GM20000 (cell line): ENCODE measurements at places on chromosomes 5 and 9.

- DNase-seq = no peak
These were observed 128.1 kb upstream of the CACNA1B start for GRCh38 chr9:137749511-137749910.

GRCh38 chr9:132214027-132214622 lies 52.3 kb downstream of the NTNG2 start:
- no peak for DNase-seq

DNA sequence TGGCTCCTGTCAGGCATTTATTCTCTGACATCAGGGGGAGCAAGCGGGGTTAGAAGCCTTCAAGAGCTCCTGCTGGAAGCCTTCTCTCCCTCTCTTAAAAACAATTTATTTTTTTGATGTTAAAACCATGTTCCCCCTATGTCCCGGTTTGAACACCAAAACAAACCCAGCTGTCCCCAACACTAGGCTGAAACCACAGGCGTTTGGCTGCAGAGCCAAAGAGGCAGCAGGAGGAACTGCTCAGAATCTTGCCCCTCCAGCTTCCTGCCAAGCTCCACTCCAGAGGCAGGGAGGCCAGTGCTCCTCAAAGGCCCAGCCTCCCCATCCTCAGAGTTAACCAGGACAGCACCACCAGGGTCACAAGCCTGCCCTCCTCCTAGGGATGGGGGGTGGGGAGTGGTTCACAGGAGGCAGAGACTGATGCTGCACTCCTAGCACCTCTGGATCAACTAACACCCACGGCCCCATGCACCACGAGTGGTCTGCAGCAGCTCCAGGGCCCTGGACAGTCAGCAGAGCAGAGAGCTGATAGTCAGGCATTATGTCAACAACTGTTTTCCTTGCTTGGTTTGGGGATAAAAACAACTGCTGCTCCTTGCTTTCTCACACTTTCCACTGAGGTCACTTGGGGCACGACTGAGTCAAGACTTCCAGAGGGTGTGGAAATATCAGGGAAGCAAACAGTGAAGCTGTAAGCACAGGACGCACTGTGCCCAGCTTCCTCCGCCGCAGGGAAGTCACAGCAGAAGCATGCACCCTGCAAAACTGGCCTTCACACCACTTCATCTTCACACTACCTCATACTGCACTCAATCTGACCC lies 96.5 kb upstream of the ADRA1B start:
- DNase-seq = no peak

DNA sequence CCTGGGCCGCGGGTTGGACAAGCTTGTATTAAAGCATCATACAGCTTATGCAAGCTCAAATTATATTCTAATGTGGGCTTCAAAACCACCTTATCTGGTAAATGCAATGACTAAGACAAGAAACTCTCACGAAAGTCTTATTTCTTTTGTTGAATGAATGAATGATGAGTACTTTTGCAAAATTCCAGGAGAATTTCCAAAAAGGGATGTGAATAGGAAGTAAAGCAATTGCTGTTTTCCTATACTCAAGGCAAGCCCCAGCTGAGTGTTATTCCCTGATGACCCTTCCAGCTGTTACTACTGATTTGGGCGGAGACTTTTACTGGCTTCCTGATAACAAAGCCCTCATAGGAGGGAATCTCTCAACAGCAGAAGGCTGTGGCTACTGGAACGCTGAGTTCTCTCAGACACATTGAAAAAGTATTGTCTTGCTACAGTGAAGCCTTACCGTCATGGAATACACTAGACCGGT lies 162.8 kb downstream of the SREK1 start:
- DNase-seq = no peak

DNA sequence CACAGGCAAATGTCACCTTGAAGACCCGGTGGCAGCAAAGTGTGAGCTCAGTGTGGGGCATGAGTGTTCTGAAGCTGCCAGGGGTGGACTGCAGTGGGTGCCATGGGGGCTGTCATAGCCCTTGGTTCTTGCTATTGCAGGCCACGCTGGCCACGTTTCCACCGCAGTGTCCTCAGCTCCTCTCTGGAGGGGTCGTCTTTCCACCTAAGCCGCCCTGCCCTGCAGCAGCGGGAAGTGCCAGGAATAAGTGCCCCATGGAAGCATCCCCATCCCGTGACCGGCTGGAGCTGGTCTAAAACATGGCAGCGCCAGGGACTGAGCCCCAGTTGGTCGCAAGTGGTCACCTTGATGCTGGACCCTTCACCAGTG lies 6.9 kb downstream of the OBP2B start:
- no peak for DNase-seq

DNA sequence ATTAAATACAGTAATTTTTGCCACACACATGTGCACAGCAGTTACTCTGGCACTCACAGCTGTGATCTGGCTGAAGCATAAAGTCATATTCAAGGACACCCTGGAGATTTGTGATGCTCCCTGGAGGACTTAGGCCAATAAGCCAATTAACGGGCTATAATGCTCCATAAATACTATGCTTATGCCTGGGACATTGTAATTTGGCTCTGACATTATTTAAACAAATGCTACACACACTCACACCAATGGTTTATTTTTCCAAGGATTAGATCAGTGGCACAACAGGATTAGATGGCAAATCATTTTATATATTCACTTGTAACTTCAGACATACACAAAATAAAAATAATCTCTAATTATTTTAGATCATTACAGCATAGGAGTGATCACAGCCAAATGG lies 111.2 kb downstream of the LMNB1 start:
- no peak for DNase-seq

DNA sequence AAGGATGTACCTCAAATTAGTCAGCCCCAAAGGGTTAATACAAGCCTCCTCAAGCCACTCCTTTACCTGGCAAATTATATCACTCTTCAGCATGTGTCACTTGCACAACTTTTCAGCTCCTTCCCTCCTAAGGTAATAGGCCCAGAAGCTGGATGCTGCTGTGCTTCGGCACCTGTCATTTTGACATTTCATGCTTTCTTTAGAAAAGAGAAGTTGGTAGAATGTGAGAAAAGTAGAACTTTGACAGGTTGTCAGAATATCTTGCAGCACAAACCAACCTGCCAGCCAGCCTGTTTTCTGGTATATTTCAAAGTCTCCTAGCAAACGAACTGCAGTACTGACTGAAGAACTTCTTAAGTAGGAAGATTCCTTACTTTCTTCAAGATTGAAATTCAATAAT lies 2136.9 kb downstream of the MAT2B start:
- no peak for DNase-seq

DNA sequence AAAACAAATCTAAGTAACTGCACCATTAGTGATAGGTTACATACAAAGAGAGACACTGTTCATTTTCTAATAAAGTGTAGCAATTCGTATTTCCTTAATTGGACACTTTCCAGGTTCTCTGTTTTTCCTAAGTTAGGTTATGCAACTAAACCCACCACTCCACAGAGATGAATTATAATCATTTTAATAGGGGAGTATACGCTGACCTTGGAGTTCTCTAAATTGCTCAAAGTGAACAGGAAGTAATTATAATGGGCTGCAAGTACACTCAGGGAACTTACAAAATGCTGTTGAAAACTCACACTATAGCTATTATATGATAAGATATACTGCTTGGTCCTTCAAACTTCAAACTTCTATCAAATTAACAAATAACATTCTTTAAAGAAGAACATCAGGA lies 18.2 kb upstream of the ADCY2 start:
- DNase-seq = no peak

DNA sequence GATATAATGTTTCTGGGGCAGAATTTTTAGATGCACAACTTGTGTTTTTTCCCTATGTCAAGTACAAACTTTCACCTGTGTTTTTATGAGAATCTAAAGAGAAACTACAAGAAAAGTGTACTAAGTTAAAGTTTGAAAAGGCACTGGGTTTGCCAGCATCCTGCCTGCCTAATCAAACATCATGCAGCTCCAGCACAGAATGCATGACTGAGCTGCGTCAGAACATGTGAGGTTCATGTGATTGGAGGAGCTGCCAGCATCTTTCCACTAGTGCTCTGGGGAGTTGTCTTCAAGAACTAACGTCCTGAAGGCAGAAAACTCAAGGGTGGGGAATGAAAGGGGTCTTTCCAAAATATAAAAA lies 46.1 kb upstream of the RIC1 start:
- DNase-seq = peak; percentile 49

- DNase-seq = no peak
These were observed 229.2 kb upstream of the MAP3K1 start for GRCh38 chr5:56585999-56586691.

DNA sequence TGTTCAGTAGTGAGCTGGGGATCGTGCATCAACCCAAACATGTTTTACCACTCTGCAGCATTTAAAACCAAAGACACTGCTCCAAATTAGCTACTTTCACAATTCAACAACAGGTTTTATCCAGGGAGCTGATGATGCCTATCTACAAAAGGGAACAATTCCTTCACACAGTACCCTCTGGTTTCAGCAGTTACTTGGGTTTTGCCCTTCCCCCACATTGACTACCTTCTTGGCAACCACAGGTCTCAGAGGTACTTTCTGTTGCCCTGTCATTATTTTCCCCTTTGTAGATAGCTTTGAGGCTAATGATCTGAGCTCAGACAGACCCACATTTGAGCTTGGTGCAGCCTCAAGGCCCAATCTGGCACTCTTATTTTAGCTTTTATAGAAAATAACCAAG lies 96.1 kb downstream of the WDR41 start:
- no peak for DNase-seq

DNA sequence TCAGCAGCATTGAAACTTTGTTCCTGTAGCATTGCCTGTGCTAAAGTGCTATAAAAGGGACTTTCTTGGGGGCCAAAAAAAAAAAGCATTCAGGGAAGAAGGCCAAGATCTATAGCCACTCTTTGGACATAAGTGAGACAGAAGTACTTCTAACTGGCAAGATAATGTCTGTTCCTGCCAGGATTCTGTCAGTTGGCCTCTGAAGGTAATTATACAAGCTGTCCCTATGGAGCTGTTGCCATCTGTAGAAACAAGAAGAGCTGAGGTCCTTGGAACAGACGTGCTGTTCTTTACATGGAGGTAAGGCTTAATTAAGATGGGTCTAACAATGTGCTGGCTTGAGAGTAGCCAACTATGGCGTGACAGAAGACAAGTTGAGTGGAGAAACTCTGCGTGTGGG lies 9.7 kb downstream of the KIF20A start:
- no peak for DNase-seq

GRCh38 chr5:343461-344401 lies 22.2 kb downstream of the AHRR start:
- DNase-seq = peak; percentile 85

DNA sequence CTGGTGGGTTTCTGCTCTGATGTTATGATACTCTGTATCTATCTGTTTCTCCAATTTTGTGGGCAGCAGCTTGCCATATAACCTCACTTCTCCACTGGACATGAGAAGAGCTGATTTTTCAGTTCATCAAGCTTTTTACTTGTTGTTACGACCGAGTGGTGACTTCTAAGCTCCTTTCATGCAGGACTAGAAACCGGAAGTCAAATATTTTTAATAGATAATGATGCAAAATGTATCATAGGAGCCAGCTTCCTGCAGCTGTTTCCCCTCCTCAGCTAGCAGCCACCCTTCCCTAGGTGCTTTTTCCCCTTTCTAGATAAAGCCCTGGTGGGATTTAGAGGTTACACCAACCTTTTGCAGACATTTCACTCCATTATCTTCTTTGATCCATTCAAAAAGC lies 17.0 kb upstream of the ADAM19 start:
- DNase-seq = no peak

GRCh38 chr5:122182491-122182921 lies 53.2 kb downstream of the ZNF474 start:
- DNase-seq = no peak

- DNase-seq = peak; percentile 67
These were observed 34.1 kb upstream of the RAPGEF1 start for GRCh38 chr9:131773911-131774379.

GRCh38 chr9:80143899-80144298 lies 572.1 kb downstream of the TLE4 start:
- no peak for DNase-seq

GRCh38 chr9:86515221-86515620 lies 161.0 kb upstream of the TUT7 start:
- no peak for DNase-seq

DNA sequence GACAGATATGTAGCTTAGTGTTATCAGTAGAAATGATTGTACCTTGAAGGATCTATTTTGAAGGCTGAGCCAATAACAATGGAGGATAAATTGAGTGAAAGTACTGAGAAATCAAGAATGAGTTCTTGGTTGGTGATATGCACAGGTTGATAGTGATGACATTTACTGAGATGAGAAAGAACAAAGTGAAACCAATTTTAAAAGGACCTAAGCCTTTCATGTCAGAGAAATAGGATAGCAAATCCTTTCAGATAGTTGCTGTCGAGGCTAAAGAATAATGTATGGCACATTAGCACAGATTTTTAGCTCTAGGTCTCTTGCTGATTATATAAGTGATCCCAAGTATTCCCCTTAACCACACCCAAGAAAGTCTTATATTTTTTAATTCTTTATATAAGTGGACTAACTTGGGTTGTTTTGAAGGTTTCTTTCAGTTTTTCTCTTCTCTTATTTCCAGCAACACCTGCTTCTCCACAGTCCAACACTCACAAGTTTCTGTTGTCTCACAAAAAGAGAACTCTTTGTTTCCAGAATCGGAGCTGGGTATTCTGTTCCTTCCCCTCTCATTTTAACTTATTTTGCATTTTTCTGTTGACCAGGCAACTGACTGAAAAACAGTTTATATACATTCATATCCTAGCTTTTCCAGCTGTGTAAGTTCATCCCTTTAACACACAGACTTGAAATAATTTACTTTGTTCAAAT lies 286.9 kb upstream of the ATP10B start:
- no peak for DNase-seq

- DNase-seq = no peak
These were observed 37.4 kb downstream of the LHFPL2 start for GRCh38 chr5:78611126-78611605.

- DNase-seq = no peak
These were observed 1356.8 kb upstream of the ACO1 start for GRCh38 chr9:31027678-31028077.

GRCh38 chr5:60738461-60738860 lies 38.5 kb upstream of the DEPDC1B start:
- no peak for DNase-seq

- no peak for DNase-seq
These were observed 165.5 kb downstream of the DAB2IP start for GRCh38 chr9:121816845-121817450.

GRCh38 chr9:120242116-120242811 lies 337.7 kb downstream of the CDK5RAP2 start:
- DNase-seq = no peak

- DNase-seq = peak; percentile 53
These were observed 23.5 kb upstream of the ALDOB start for GRCh38 chr9:101458963-101459631.

DNA sequence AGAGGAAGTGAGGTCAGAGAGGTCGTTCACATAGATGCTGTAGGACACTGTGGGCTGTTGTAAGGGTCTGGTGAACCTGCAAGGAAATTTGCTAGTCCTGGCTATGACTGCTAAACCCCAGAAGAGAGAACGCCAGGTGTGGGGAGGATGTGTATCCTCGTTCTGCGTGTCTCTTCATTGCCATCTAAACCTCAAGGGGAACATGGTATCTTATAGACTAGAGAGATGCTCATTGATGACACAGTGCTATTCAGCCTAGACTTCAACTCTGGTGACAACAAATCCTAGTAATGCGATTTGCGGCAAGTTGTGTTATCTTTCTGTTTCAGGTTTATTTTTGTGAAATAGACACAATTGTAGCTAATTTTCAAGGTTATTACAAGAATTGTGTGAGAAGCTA lies 140.2 kb downstream of the ADAMTSL1 start:
- no peak for DNase-seq

GRCh38 chr5:153831973-153832372 lies 206.7 kb downstream of the FAM114A2 start:
- DNase-seq = peak; percentile 14
